ENCODE measurements at places on chromosomes 3 and 15. TPM values are rescaled to one million over a fixed set of nuclear protein-coding genes. Genes with fewer than 3 reads are reported as not detected.

GP9 gene
- not detected for total RNA-seq

TKT gene
- 864 TPM for total RNA-seq

DUOXA2 gene
- total RNA-seq: not detected

HACD2 gene
- total RNA-seq: 18.8 TPM

LMAN1L gene
- total RNA-seq: not detected

SH2D7 gene
- total RNA-seq: not detected

GOLGA8T gene
- total RNA-seq: not detected
